Omental fat pad (tissue), 4 donors: ENCODE measurements at places on chromosomes 6 and 20. TPM values are rescaled to one million over a fixed set of nuclear protein-coding genes. Genes with fewer than 3 reads are reported as not detected.

Gene HLA-DPB1
- 120 TPM for total RNA-seq

Gene OGFR
- 65.4 TPM for total RNA-seq

DNA sequence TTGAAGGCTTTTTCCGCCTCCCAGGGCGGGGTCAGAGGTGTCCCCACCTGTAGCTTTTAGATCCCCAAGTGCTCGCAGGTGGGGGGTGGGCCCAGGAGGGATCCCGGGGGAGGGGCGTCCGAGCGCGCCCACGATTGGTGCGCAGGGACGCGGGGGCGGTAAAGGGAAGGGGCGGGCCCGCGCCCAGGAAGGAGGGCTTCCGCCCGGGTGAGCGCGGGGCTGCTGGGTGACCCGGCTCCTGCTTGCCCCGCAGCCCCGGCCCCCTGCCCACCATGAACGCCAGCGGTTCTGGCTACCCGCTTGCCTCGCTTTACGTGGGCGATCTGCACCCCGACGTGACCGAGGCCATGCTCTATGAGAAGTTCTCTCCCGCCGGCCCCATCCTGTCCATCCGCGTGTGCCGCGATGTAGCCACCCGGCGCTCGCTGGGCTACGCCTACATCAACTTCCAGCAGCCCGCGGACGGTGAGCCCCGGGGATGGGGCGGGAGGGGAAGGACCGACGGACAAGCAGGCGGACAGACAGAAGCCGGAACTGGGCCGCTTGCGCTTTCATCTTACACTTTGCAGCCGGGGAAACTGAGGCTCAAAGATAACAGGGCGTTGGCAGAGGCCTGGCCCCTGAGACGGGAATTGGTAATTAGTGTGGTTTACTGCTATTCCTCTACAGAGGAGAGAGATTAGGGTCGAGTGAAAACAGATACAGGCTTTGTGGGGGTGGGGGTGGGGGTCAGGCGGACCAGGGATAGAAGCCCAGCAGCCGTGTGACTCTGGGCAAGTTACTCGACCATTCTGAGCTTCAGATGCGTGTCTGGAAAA lies at the start of gene PABPC1L:
TSS of gene PABPC1L (plus strand) at position 189 of the 818 bp plus-strand sequence. CDS start at position 273, 84 bp downstream.
- DNase-seq, result peak; percentile 27

GRCh38 chr6:13303668-13304017 lies 24.7 kb downstream of the TBC1D7 start:
- DNase-seq, result peak; percentile 76

DNA sequence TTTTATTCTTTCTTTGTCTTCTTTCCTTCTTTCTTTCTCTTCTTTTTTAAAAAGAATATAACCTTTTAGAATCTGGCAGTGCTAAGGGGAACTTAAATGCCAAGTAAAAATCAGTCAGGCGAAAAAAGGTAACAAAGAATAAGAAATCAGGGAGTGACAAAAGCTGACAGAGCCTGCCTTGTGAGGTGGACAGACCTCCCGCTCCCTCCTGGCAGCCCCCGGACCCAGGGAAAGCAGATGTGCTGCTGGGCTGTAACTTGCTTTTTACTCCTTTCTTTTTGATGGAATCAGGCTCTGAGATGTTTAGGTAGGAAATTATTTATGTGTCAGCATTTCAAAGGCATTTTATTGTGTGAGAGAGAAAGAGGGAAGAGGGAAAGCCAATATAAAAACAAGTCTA lies 95.5 kb upstream of the TRAF3IP2 start:
- DNase-seq, result no peak

DNA sequence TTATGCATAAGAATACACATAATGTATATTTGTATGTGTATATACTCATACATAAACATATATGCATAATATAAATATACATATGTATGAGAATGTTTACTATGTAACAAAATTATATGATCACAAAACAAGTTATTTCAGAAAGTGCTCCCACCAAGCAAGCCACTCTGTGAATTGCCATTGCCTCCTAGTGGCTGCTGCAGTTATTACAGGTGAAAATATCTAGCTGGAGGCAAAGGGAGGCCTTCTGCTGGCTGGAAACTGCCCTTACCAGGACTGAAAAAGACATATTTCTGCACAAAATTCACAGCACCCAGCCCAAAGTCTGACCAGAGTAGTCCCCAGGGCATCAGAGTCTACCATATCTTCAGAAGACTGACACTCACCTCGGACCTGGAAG lies 14.4 kb upstream of the ADAM33 start:
- DNase-seq, result no peak

- no peak for DNase-seq
These were observed 43.7 kb downstream of the TRMT11 start for GRCh38 chr6:126030045-126030444.

DNA sequence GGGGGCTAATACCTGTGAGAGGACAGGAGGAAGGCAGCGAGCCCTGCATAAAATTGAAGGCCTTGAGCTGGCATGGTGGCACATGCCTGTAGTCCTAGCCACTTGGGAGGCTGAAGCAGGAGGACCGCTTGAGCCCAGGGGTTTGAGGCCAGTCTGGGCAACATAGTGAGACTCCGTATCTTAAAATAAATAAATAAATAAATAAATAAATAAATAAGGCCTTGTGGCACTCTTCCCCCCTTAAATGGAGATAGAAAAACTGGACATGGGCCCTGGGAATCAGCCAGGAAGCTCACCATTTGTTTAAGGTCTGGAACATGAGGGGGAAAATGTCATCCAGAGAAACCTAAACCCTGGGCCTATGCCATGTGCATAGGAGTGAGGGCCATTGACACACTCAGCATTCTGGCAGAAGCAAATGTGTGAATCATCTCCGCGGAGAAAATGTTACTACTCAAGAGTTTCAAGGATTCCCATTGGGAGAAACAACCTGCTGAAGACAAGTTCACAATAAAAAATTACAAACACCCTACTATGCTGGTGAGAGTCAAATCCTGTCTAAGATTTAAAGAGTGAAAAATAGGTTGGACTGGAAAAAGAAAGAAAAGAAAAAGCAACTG lies 51.9 kb upstream of the UBR2 start:
- DNase-seq, result no peak

- DNase-seq, result no peak
These were observed 1.1 kb downstream of the TPX2 start for GRCh38 chr20:31740208-31740607.

Gene ALDH5A1
- total RNA-seq, result 6.1 TPM

GRCh38 chr6:110421749-110422443 lies 6.5 kb upstream of the DDO start:
- no peak for DNase-seq

GRCh38 chr6:21961226-21961625 lies 335.6 kb downstream of the PRL start:
- no peak for DNase-seq

Gene CDK19
- total RNA-seq, result 15.0 TPM

DNA sequence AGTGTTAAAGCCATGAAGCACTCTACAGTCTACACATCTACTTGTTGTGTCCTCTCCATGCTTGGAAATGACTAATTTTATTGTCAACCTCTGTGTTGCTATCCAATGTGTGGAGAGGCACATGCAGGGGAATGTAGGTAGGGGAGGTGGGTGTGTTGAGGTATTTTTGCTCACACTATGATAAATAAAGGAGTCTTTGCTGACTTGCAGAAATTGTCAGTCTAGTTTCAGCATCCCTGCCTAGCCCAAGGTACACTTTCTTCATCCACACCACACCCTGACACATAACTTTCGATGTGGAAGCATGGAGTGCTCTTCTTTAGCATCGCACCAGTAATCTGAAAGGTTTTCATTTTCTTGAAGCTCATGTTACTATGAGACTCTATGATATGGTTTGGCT lies 264.0 kb downstream of the TRDN start:
- no peak for DNase-seq

DNA sequence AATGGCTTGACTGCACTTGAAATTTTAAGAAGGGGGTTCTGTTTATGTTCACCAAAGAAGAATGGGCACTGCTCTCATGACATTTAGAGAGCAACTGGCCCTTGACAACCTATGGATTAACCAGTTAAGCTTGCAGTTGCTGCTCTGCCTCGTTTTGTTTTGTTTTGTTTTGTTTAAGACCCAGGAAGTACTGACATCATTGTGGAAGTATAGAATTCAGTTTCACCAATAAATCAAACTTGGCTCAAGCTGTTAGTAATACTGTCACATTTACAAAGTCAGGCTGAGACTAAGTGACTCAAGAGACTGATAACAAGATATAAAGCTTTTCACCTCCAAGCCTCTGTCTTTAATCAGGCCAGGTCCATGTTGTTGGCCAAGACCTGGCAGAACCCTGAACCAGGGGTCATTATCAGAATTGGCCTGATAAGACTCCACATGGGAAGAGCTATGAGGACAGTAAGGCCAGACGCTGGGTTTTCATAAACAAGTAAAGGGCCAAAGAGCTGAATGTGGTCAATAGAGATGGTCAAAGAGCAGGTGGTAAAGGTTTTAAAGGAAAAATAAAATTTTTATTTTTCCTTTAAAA lies 99.4 kb upstream of the VGLL2 start:
- no peak for DNase-seq

GRCh38 chr6:135268740-135269139 lies 87.6 kb downstream of the MYB start:
- DNase-seq, result no peak

GRCh38 chr6:138972226-138972665 lies 15.8 kb downstream of the REPS1 start:
- no peak for DNase-seq

DNA sequence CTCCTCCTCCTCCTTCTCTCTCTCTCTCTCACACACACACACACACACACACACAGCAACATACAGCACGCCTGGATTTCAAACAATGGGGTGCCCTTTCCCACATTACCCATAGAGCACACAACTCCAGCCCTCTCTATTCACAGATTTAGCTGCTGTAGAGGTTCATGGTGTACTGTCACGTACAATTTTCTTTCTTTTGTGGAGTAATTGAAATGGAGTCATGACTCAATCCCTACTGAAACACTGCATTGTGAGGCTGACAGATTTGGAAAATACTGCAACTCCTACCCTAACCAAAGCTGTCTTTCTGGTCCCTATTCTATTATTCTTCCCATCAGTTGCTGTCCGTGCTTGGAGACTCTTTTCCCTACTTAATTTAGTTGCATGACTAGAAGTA lies 166.9 kb downstream of the EDN1 start:
- no peak for DNase-seq

GRCh38 chr6:107617341-107617932 lies 127.5 kb downstream of the SOBP start:
- no peak for DNase-seq

Gene KHDC1
- total RNA-seq, result 2.5 TPM

DNA sequence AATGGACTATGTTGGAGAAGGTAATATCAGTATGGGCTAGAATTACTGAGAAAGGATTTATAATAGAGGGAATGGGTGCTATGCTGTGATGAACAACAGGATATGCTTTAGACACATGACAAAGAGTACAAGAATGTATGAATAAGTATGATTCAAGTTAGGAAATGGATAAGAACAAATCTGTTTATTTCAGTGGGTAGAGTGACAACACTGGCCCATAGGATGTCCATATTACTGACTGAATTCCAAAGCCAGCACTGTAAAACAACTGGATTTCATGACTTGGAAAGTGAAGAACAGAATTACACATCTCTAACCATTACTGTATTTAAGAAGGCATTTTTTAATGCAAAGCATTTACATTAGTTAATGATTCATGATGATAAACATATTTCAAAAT lies 35.9 kb downstream of the EPM2A start:
- DNase-seq, result no peak

GRCh38 chr6:151103266-151103665 lies 136.5 kb upstream of the AKAP12 start:
- no peak for DNase-seq

- DNase-seq, result no peak
These were observed 628 bp upstream of the ERGIC3 start for GRCh38 chr20:35541118-35541782.

Gene LINC00237
- not detected for total RNA-seq

Gene BPIFB1
- not detected for total RNA-seq

GRCh38 chr6:41560431-41561192 lies 14.4 kb downstream of the FOXP4 start:
- no peak for DNase-seq

GRCh38 chr6:43679057-43679456 lies 8.5 kb downstream of the MRPS18A start:
- no peak for DNase-seq

Gene PKHD1
- total RNA-seq, result 0.12 TPM
